Kidney tubule cell (primary cell): ENCODE measurements at places on chromosomes 7 and 10.

GRCh38 chr7:116665332-116665996 is 6.5 kb upstream of the MET start:
- no peak for DNase-seq

GRCh38 chr7:85612514-85612913 is 425.7 kb upstream of the SEMA3D start:
- no peak for DNase-seq

DNA sequence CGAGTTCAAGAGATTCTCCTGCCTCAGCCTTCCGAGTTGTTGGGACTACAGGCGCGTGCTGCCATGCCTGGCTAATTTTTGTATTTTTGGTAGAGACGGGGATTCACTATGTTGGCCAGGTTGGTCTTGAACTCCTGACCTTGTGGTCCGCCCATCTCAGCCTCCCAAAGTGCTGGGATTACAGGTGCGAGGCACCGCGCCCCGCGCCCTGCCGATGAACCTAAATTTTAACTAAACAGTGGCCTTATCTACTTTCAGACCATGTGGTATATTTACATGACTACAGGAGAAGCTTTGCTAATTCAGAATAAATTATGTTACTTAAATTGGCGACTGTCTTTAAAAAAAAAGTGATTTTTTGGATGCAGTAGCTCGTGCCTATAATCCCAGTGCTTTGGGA is 9.2 kb downstream of the SIRT1 start:
- DNase-seq: no peak

GRCh38 chr10:73585327-73585726 is 5.8 kb downstream of the USP54 start:
- DNase-seq: no peak

GRCh38 chr10:87058171-87058570 is 36.5 kb downstream of the GLUD1 start:
- DNase-seq: no peak

GRCh38 chr7:75534727-75535307 is 42.7 kb downstream of the SPDYE5 start:
- DNase-seq: peak; percentile 35

DNA sequence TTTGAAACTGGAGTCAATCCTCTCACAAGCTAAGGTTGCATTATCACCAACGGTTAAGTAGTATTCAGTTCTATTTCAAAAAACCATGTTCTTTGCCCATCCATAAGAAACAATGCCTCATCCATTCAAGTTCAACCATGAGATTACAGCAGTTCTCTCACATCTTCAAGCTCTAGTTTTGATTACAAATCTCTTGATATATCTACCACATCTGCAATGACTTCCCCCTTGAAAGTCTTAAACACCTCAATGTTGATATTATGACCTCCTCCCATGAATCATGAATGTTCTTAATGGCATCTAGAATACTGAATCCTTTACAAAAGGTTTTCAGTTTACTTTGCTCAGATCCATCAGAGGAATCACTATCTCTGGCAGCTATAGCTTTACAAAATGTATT is 81.8 kb downstream of the JMJD1C start:
- no peak for DNase-seq

GRCh38 chr10:5447611-5448071 is 35.3 kb downstream of the NET1 start:
- DNase-seq: peak; percentile 67

DNA sequence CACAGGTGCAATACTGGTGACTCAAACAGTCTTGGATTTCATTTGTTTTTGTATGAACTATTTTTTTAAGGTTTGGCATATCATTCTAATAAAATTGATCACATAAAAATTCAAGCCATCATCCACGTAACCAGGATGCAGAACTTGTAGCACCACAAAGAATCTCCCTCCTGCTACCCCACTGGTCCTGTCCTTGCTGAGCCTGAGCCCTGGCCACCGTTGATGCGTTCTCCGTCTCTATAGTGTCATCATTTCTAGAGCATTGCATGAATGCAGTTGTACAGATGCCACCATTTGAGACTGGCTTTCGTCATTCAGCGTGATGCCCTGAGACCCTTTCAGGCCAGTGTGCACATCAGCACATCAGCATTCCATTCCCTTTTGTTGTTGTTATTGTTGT is 273.5 kb downstream of the TCERG1L start:
- no peak for DNase-seq

- no peak for DNase-seq
These were observed 77.5 kb upstream of the PHYHIPL start for GRCh38 chr10:59098831-59099452.

DNA sequence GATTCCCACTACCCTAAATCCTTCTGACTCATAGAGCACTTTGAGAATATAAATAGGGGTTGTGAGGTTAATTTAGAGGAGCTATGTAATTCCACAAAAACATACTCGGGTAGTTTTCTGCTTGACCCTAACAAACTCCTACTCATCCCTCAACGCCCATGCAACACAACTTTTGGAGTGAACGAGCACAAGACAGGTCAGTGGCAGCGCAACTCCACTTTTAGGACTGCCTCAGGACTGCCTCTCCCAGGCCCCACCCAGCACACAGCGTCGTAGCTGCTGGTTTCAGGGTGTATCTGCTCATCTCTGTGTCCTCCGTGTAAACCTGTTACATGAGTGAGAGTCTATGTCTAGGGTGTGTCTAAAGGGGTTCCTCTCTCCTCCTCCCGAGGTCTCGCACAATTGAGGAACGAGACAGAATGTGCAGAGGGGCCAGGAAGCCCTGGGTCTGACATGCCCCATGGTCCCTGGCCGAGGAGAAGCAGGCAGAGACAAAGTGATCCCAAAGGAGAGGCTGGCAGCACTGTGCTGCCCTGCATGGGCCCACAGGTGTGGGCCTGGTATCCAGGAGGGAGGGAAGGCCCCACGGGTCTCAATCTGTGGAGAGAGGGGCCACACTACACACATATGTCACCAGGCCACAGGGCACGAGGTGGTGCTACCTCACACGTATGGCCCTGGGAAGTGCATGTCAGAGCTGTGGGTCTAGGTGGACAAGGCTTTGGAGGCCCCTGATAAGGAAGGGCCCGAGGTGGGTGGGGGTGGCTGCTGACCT is 45.5 kb downstream of the CAMK2B start:
- DNase-seq: no peak

- DNase-seq: peak; percentile 78
These were observed 152.0 kb downstream of the SVIL start for GRCh38 chr10:29482591-29483431.

DNA sequence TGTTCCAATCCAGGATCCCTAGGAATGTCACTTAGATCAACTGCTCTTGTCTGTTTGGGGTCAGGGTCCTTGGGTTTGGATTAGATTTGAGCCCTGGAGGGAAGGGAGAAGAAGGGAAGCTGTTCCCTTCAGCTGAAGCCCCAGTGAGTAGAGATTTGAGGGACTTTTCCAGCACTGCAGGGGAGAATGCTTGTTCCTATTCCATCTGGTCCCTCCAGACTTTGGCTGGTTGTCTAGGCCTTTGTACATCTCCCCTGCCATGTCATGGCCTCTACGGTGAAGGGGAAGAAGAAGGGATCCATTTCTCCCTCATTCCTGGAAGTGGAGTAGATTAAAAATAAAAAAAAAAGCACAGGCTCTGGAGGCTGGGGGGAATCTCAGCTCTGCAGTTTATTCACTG is 11.1 kb downstream of the C10orf62 start:
- no peak for DNase-seq

- DNase-seq: no peak
These were observed 10.3 kb downstream of the SEC31B start for GRCh38 chr10:100509241-100509840.

DNA sequence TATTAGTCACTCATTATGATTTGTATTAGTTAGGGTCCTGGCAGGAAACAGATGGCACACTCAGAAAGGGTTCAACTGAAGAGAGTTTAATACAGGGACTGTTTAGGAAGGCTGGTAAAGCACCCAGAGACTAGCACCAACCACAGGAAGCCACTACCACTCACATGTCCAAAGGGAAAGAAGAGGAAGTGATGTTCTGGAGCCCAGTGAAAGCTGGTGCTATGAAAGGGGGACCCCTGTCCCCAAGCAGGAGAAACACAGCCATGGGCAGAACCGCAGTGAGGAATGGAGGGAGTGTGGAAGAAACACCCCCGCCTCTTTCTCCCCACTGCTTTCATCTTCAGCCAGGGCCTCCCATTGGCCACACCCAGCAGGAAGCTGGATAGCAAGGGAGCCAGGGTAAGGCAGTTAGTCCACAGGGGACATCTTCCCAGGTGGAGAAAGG is 3.2 kb upstream of the VSIR start:
- no peak for DNase-seq

GRCh38 chr10:107813451-107814162 is 649.1 kb upstream of the SORCS1 start:
- DNase-seq: no peak

- no peak for DNase-seq
These were observed 71.8 kb upstream of the SYPL1 start for GRCh38 chr7:106183952-106184351.

GRCh38 chr10:86004337-86004736 is 362.3 kb downstream of the GRID1 start:
- no peak for DNase-seq

- no peak for DNase-seq
These were observed 27.5 kb downstream of the KCNH2 start for GRCh38 chr7:150950496-150951180.
